Osteoblast (primary cell): ENCODE measurements at places on chromosomes 13 and 19. TPM values are rescaled to one million over a fixed set of nuclear protein-coding genes. Genes with fewer than 3 reads are reported as not detected.

The ZNF726 gene
- 1.8 and 2.1 TPM in 2 replicates for total RNA-seq

DNA sequence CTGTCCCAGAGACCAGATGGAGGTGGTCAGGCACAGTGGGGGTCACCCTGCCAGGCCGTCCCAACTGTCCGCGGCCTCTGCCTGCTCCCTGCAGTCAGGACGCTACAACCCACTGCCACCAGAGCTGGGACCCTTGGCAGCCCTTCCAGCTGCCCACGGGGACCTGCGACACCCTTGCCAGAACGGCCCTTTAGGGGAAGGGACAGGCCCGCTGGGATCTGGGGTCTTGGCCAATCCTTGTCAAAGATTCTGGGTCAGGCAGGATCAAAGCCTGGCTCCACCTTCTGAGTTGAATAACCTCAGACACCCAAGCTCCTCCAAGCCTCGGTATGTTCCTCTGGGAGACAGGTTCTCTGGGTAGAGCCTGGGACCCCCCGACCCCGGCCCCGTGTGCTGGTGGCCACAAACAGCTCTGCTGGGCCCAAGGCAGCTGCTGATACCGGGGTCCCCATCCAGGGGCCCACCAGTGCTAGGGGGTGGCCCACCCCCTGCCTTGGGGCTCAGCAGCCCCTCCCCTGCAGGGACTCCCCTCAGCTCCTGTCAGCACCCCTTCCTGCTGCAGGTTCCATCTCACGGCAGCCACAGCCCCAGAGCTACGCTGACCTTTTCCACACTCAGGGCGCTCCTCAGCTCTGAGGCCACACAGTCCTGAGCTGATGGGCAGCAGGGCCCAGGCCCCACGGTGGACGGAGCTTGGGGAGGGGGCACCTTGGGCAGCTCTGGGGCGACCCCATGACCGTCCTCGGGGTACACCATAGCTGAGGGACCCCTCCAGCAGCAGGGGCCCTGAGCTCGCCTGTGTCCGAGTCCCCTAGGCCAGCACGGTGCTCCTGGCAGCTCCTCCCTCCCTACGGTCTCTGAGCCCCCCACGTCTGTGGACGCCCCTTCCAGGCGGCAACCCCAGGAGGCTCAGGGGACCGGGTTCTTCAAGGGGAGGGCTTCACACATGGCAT is 18.4 kb downstream of the SBNO2 start:
- peak; percentile 96 for DNase-seq

GRCh38 chr19:15449620-15450527 is at the start of gene WIZ:
Gene WIZ (minus strand): TSS chr19:15449956. CDS start chr19:15448307, 1,649 bp downstream.
- DNase-seq: peak; percentile 100

DNA sequence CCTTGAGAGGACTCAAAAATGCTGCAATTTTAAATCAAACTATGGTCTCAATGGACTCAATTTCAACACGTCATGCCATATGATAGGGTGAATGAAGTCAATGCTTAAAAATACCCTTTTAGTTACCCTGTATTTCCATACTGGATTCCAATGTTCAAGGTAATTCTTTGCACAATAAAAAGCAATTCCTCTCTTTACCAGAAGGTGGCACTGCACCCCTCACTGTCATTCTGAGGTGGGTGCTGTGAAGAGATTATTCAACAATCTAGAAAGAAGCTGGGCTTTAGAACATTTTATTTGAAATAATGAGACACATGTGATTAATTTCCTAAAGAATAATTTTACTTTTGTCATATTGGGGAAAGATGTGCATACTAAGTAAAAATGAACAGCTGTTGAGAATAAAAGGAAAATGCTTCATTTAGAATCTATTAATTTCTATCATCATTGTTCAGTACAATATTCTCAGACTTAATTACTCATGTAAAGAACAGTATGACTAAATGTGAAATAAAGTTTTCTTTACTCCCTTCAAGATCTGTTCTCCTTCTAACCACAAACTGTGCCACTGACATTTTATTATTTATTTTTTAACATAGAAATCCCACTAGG is 789.1 kb downstream of the GPC5 start:
- DNase-seq: peak; percentile 19

DNA sequence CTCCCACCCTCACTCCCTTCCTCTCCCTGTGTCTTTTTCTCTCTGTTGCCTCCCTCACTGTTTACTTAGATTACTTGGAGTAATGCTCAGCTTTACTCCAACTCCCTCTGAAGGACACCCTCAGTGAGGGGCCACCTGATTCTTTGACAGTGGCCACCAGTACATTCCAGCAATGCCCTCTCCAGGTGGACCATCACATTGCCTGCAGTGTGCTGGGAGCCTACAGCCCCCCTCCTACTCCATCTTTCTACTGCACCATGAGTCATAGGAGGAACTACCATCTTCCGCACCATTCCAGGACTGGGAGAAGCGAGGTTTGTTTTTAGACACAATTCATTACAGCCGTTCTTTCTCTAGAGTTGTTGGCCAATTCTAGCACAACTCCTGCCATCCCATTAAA is 96.6 kb upstream of the POSTN start:
- no peak for DNase-seq

GRCh38 chr19:17262557-17262956 is 2.0 kb downstream of the USHBP1 start:
- DNase-seq: peak; percentile 73

DNA sequence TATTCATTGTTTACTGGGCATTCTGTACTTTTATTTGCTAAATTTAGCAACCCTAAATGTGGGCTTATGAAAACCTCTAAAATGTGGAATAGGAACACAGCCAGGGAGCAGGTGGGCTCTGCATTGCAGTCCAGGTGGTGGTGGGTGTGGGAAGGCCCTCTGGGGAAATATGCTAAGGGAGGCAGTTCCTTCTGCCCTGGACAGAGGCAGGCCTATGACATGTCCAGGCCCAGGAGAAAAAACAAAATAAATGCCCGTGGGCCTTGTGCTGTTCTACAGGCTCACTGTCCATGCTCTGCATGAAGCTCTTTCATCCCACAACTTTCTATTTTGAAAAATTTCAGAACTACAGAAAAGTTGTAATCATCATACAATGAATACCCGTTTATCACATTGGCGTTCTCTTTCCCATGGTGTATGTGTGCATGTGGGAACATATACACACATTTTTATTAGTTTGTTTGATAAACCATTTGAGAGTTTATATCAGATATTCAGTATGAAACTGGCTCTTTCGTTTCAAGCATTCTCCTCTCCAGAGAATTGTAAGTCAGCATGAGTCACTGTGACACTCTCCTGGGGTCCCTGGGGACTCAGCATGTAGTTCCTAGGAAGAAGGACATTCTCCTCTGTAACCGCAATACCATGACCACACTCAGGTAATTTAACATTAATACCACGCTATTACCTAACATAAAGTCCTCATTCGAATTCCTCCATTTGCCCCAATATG is 505.3 kb downstream of the COG6 start:
- DNase-seq: no peak

- DNase-seq: no peak
Observed at GRCh38 chr19:52725528-52725961, 9.3 kb downstream of the ZNF611 start.

The ZNF582 gene
- total RNA-seq: 2.2 and 3.2 TPM in 2 replicates

The MAU2 gene
- 37.1 and 39.1 TPM in 2 replicates for total RNA-seq

- DNase-seq: no peak
Observed at GRCh38 chr13:109834973-109835720, 48.8 kb upstream of the IRS2 start.

- DNase-seq: peak; percentile 83
Observed at GRCh38 chr13:110329798-110330461, 22.8 kb downstream of the COL4A2 start.

The ZNF223 gene
- total RNA-seq: 5.8 and 6.8 TPM in 2 replicates

The CDX2 gene
- not detected in 2 replicates for total RNA-seq
